ENCODE measurements at places on chromosomes 16 and 17.

- DNase-seq, result no peak
Measured at GRCh38 chr17:753418-753817, 1.4 kb upstream of the GEMIN4 start.

DNA sequence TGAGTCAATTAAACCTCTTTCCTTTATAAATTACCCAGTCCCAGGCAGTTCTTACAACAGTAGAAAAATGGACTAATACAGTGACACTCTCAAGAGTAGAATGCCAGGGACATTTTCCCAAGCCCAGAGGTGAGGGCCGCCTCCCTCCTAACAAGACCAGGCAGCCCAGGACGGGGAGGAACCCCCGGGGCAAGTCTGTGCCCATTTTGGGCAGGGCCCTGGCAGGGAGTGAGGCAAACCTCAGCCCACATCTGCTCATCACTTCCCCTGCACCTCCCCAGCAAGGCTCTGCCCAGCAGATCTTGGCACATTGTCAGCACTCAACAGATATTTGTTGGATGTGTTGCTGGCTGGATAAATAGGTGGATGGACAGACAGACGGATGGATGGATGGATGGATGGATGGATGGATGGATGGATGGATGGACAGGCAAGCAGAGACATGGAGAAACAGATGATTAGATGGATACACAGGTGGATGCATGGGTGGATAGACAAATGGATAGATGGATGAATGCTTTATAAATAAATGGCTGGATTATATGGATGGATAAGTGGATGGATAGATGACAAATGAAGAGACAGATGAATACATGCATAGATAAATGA, 271.3 kb downstream of the PARN start:
- DNase-seq, result no peak

GRCh38 chr17:16407911-16408588, 7.3 kb upstream of the TRPV2 start:
- DNase-seq, result no peak

GRCh38 chr16:31618130-31618529, 90.4 kb downstream of the AHSP start:
- DNase-seq, result no peak

GRCh38 chr16:88515371-88515770, 54.8 kb upstream of the ZC3H18 start:
- no peak for DNase-seq

GRCh38 chr16:89706518-89707260, 5.2 kb upstream of the SPATA2L start:
- no peak for DNase-seq

DNA sequence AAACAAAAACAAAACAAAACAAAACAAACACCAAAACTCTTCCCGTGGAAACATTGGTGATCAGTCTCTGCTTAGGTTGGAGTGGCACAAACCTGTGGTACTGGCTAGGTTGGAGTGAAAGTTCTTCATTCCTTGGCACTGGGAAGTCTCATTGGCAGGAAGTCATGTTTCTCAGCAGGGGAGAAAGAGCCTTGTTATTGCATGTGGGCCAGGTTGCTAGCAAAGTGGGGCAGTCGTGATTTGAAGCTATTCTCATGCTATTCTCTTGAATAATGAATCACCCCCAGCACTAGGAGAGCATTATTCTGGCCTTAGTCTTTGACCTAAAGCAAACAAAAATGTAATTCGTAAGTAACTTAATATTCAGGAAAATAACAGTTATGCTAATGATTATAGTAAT, 24.3 kb upstream of the B4GALNT2 start:
- no peak for DNase-seq

DNA sequence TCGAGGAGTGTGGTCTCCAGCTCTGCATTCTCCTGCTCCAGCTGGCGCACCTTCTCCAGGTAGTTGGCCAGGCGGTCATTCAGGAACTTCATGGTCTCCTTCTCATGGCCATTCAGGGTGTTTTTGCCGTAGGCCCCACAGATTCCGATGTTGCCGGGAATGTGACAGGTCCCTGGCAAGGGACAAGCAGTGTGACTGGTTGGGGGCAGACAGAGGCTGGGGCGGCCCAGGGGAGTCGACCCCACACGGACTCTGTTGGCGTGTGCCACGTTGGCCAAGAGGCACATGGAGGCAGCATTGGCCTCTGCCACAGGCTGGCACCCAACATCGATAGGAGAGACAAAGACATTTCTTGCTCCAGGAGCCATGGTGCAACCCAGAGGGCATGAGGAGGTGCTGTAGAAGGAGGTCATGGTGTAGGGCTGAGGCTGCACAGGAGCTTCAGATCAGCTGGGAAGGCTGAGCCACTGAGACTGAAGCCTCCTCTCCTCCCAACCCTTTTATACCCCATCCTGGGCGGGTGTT, at the start of gene KRT37:
KRT37 (minus strand) TSS at position 475 of the 525 bp plus-strand sequence; CDS start at position 413, 62 bp downstream.
- no peak for DNase-seq

- DNase-seq, result no peak
Measured at GRCh38 chr16:57316390-57317017, 32.0 kb upstream of the PLLP start.

- DNase-seq, result no peak
Measured at GRCh38 chr17:20243524-20243923, 223.8 kb downstream of the LGALS9B start.

- no peak for DNase-seq
Measured at GRCh38 chr16:56682703-56683397, 580 bp downstream of the MT1X start.

DNA sequence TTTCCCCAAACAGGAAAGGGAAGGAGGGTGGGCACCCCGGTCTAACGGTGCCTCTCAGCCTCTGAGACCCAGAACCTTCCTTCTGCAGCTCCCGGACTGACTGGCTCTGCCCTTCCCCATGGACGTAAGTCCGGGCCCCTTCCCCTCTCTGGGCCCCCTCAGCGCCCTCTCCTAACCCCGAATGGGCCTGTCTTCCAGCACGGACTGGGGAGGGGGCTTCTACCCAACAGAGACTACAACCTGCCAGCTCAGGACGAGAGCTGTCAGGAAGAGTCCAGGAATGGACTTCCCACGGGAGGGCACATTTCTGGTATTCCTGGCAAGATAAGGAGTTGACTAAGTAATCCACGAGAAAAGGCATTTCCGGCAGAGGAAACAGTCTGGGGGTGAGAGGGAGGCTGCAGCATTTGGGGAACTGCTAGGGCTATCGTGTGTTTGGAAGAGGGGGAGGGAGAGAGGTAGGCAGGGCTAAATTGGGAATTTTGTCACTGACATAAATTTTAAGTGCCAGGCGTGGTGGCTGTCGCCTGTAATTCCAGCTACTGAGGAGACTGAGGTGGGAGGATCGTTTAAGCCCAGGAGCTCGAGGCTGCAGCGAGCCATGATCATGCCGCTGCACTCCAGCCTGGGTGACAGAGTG, 12.1 kb upstream of the ALDOA start:
- DNase-seq, result no peak

DNA sequence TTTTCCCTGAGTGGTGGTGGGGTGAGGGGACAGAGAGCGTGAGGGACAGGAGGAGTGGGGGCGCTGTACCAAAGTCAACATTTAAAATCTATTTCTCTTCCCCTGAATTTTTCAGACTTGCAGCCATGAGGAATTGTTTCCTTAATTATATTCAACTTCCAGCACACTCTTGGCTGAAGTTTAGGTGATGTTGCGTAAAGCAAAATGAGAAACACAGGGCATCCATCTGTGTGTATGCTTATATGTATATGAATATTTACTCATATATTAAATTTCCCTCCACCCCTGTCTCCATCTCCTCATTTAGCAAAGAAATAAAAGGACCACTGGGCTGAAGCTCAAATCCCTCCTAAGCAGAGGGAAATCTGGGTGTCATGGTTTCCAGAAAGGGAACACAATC, 218.1 kb downstream of the XYLT1 start:
- no peak for DNase-seq

- DNase-seq, result no peak
Measured at GRCh38 chr17:50692448-50693035, 15.2 kb downstream of the ANKRD40 start.

DNA sequence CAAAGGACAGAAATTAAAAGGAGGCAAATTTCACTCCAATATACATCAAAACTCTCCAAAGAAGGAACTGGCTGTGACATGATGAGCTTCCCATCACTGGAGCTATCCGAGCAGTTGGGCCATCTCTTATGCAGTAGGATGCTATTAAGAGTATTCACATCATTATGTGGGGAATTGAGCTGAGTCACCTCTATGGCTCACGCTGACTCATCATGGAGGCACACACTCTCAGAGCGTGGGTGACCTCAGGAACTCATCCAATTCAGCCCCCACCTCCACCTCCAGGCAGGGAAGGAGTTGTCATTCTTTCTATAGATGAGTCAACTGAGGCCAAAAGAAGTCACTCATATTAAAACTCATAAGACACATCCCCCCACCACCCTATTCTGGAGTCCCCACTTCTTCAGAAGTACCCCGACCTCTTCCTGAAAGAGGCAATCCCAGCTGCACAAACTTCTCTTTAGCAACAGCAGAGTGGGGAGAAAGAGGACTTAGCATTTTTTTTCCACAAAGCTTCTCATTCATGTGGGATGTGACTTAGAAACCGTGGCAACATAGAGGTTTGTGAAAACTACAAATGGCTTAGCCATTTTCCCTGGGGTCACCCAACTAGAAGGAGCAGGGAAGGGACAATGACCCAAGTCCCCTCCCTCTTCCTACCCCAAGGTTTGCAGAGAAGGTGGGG, 32.5 kb downstream of the ABCC12 start:
- no peak for DNase-seq

DNA sequence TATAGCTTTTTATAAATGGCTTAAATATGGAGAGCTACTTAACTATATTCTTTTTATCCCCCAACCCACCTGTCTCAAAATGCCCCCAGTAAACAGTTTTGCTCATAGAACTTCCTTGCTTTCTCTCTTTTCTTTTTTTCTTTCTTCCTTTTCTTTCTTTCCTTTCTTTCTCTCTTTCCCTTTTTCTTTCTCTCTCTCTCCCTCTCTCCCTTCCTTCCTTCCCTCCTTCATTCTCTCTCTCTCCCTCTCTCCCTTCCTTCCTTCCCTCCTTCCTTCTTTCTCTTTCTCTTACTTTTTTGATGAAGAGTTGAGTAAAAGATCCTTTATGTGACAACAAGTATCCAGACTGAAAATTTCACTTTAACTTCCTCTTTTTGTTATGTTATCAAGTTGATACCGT, 48.2 kb downstream of the KCNJ2 start:
- DNase-seq, result no peak
